Caudate nucleus (tissue), 63 donors: ENCODE measurements at places on chromosomes 16 and 17.

DNA sequence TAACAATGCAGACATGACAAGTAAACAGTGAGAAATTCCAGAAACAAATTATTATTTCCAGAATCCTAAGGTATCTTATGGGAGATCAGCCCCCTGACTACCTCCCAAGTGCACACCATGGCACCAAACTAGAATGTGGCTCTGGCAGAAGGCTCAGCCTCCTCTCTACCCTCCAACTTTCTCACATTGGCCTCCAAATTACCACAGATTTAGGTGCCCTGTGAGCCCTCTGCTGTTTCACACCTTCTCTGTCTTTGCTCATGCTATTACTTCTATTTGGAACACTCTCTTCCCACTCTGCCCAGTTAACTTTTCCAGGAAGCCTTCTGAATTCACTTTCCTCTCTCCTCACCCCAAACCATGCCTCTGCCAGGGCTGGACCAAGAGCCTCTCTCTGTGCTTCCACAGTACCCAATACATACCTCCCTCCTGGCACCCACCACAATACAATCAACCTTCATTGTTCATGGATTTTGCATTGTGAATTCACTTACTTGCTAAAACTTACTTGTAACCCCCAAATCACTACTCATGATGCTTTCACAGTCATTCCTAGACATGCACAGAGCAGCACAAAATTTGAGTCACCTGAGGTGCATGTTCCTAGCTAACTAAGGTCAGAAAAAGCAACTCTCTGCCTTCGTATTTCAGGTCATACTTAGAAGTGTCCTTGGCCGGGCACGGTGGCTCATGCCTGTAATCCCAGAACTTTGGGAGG lies 31.4 kb downstream of the SMG6 start:
- DNase-seq = no peak

GRCh38 chr16:19269098-19269497 lies 16.4 kb upstream of the CLEC19A start:
- no peak for DNase-seq

DNA sequence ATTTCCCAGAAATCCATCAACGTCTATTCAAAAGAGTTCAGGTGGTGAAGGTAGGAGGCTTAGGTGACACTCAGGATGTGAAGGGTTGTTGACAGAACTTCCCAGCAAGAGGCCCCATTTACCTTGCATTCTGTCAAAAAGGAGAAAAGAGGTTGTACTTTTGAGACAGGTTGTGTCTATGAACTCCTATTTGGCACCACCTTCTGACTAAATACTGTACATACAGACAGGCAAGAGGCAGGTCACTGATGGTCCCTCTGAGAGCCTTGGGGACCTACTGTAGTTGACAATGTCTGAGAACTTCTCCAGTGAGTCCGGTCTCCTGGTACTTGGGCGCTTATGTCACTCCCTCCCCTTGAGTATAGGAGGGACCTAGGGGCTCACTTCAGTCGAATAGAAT lies 479.3 kb upstream of the ZFHX3 start:
- DNase-seq = no peak

GRCh38 chr17:15744074-15744676 lies 12.1 kb downstream of the TBC1D26 start:
- DNase-seq = no peak

DNA sequence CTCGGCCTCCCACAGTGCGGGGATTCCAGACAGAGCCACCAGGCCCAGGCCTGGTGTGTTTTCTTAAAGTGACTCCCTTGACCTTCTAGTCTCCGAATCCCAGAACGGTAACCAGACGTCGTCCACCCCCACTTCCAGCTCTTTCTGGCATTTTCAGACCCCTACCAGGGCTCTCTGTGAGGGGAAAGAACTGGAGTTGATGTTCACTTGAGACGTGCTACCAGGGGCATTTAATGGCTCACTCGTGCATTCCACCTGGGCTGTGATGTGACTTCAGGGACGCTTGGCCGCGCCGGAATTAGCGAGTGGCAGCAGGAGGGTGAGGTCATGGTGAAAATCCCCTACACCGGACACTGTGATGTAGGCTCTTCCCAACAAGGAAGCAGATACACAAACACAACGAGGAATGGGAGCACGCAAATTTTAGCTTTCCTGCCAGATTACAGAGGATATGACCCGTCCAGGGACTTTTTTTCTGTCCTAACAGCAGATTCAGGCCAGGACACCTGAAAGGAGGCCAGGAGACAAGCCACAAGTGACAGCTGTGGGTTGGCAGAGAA lies 1.1 kb upstream of the GNA13 start:
- no peak for DNase-seq

- no peak for DNase-seq
These were observed 12.0 kb upstream of the KRT19 start for GRCh38 chr17:41539979-41540701.

DNA sequence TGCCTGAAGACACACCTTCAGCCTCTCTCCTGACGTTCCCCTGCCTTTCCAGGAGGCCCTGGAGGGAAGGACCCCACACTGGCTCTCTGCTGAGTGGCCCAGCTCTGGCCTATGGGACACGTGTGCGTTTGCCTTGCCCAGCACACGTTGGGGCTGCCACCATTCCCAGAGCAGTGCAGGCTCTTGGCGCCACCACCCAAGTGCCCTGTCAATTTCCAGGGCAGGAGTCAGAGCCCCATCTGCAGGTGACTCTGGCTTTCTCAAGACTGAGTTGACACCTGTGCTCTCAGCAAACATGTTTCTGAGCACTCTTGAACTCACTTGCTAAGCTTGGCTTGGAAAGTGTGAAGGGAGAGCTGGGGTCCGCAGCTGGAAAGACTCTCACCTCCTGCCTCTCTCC lies 4.7 kb upstream of the IRF8 start:
- no peak for DNase-seq

GRCh38 chr17:9587969-9588656 lies 11.7 kb downstream of the CFAP52 start:
- DNase-seq = no peak

- DNase-seq = no peak
These were observed 1.7 kb downstream of the CES2 start for GRCh38 chr16:66936889-66937554.

DNA sequence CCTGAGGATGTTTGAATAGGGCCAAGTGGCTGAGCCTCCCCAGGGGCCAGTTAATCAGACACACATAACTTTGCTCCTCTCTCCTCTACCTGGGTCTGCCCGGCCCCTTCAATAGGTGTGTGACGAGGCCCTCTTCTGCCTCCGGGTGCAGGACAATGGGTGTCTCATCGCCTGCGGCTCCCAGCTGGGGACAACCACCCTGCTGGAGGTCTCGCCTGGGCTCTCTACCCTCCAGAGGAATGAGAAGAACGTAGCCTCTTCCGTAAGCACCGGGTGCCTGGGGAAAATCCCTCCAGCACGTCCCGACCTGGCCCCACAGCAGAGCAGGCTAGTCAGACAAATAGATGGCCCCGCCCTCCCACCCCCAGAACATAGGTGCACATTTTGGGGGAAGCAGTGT lies 16.1 kb upstream of the KIF19 start:
- no peak for DNase-seq

DNA sequence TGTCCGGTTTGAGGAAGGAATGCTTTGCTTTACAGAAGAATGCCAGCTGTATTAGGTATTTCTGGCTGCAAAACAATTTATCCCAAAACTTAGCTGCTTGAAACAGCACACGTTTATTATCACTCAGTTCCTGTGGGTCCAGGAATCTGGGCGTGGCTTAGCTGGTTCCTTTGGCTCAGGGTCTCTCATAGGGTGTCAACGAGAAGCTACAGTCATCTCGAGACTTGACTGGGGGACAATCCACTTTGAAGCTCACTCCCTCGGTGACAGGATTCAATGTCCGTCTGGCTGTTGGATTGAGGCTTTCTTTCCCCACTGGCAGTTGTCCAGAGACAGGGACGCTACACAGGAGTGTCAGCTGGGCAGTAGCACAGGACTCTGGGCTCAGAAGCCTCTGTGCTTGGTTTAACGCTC lies 9.6 kb upstream of the RHBDF2 start:
- DNase-seq = no peak

- DNase-seq = no peak
These were observed 435.5 kb upstream of the MON1B start for GRCh38 chr16:76755496-76755895.

DNA sequence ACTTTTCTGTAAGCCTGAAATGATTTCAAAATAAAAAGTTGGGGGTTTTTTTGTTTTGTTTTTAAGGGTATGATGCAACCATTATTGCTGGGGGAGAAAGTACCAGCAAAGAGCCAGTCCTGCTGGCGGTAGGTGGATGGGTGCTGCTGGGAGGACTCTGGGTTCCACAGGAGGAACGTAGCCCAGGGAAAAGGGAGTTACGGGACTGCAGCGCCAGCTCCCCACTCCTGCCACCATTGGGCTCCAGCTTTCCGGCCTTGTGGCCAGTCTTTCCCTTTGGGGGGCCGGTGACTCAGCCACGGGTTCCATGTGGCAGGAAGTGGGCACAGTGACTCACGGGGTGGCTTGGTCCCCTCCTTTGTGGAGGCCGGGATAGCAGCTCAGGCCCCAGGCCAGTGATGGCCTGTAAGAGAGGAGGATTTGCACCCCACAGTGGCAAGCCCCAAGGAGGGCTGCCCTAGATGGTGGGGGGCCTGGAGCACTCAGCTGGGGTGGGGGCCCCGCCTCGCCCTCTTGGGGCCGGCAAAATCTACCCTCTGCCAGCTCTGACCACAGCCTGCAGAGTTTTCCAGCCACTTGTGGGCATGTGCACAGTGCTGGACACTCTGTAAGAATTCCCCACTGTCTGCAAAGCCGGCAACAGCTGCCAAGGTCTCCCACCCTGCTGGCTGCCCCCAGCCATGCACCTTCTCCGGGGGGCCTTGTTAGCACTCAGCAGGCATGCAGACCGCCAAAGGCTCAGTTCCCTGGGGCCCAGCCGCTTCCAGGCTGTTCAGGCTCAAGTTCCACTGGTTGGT lies 30.4 kb downstream of the SOCS3 start:
- DNase-seq = no peak

DNA sequence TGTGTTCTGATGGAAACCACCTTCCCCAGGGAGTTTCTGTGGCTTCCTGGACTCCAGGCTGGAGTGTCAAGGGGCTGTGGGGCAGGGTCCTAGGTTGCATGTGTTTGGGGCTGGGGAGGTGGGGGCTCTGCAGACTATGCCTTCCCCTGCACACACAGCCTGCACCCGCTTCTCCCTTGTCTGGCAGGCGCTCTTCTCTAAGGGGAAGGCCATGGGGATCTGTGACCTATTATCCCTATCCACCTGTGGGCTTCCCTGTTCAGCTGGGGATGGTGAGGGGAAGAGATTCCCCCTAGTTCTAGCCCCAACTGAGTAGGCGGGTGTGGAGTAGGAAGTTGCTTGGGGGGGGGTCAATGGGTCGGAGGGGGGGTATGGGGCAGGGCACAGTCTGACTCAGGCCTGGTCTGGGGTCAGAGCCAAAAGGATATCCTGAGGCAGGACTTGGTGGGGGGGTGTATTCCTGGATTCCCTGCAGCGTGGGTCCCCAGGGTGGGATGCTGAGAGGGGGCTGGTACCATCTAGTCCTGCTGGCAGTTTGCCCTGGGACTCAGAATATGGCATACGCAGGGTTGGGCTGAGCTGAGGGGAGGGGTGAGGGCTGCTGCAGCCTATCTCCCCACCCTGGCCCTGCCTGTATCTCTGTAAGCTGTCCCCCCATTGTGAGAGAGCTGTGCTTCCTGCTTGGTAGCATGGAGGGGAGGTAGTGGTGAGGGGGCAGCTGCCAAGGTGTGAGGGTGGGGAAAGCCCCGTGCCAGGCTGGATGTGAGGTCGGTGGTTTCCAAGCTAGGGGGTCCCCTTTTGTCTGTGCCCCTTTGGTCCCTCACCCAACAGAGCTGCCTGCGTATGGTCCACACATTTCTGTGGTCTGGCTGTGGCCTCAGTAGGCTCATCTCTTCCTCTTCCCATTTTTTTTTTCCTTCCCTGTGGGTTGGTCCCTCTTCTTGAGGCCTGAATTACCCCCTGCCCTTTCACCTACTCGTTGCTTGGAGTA lies 14.7 kb downstream of the RARA start:
- DNase-seq = no peak

DNA sequence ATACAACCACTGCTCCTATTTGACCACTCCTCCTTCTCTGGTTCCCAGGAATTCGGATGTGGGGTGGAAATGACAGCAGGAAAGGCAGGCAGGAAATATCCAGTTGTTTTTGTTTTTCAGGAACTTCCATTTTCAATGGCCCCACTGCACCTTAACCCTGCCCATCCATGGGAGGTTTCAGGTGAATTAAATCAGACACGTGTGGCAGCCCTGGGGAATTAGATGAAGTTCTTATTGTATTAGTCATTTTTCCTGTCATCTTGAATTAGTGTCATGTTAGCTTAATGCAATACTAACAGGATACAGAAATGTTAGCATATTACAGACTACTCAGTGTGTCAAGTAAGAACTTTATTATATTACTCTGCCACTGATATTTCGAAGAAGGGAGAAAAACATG lies 146.4 kb downstream of the CHD9NB start:
- DNase-seq = no peak

- no peak for DNase-seq
These were observed 1.6 kb upstream of the DHRS11 start for GRCh38 chr17:36590082-36590481.

DNA sequence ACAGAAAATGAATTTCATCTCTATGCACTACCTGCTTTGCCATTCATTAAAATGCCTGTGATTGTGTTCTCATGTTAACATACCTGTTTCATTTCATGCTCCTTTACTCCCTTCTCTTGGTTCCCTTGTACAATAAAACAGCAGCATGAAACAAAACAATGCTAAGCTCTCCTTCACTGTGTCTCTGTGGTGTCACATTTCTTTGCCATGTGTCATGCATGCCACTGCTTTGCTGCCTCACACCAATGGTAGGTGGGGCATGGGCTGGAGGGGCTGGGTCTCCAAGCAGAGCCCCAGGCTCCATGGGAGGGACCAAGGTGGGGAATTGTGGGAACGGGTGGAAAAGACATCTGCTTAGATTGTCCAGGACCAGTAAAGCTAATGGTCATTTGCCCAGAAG lies 83.6 kb downstream of the RGS9 start:
- no peak for DNase-seq

- DNase-seq = no peak
These were observed 154.4 kb upstream of the FOXF1 start for GRCh38 chr16:86355951-86356350.

DNA sequence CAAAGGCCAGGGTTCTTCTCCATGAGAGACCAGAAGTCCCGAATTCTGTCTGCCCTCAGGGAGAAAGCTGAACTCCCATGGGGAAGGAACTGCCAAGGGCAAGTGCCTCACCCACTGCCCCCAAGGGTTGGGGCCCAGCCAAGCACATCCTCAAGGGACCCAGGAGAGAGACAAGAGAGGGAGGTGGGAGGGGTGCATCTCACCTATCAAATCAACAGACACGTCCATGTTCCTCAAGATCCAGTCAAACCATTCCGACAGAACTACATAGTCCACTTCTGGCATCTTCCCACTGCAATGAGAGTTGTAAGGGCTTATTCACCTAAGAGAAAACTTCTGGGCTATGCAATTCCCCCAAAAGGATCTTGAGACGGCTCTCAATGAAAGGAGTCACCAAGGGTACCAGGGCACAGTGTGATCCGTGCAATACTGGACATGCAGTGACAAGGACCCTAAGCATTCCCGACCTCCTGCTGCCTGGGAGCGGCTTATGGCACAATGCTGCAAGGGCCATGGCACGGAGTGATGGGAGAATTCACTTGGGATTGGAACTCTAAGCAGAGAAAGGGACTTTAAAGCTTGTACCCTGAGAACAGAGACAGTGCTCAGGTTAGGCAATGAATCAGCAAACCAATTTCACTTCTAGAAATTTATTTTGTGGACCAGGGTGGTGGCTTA lies 32.2 kb downstream of the TK2 start:
- no peak for DNase-seq

- DNase-seq = peak; percentile 18
These were observed 16.6 kb downstream of the MRTFB start for GRCh38 chr16:14087590-14088154.
